ENCODE measurements at places on chromosomes 3 and 15. TPM values are rescaled to one million over a fixed set of nuclear protein-coding genes. Genes with fewer than 3 reads are reported as not detected.

The TJP1 gene
- total RNA-seq, result 63.1 TPM

The TMEM212 gene
- total RNA-seq, result 1.7 TPM

The ADGRG7 gene
- total RNA-seq, result 2.9 TPM

The IQCF5 gene
- total RNA-seq, result 18.3 TPM

The LRRC3B gene
- total RNA-seq, result 9.6 TPM

The CFAP100 gene
- total RNA-seq, result 3.4 TPM

The AMOTL2 gene
- 174 TPM for total RNA-seq

The FAN1 gene
- 25.0 TPM for total RNA-seq

The GOLGA6C gene
- total RNA-seq, result not detected

The RASGRP1 gene
- 4.6 TPM for total RNA-seq

The KLHL6 gene
- 4.3 TPM for total RNA-seq

The CYP1A2 gene
- total RNA-seq, result 0.96 TPM

The SMCO1 gene
- not detected for total RNA-seq

The CCR4 gene
- 2.9 TPM for total RNA-seq

The GHSR gene
- total RNA-seq, result 1.4 TPM

The PIGZ gene
- 9.4 TPM for total RNA-seq

The TXNRD3 gene
- 19.3 TPM for total RNA-seq

The TMCO5A gene
- 5.3 TPM for total RNA-seq

The GNB4 gene
- total RNA-seq, result 102 TPM

The CORO2B gene
- 0.72 TPM for total RNA-seq

The BTBD1 gene
- 65.5 TPM for total RNA-seq

The LRRC31 gene
- not detected for total RNA-seq

The SRP14 gene
- 153 TPM for total RNA-seq

The ITGA11 gene
- 84.5 TPM for total RNA-seq

The CLDN11 gene
- 1.7 TPM for total RNA-seq

The SI gene
- total RNA-seq, result 0.24 TPM

The CISH gene
- 5.5 TPM for total RNA-seq

The TPRG1 gene
- total RNA-seq, result 13.5 TPM

The SOX2 gene
- total RNA-seq, result 2.2 TPM

The FGD5 gene
- 10.1 TPM for total RNA-seq

The CFAP20DC gene
- 9.4 TPM for total RNA-seq

The ADCY5 gene
- 48.2 TPM for total RNA-seq

The CLEC3B gene
- total RNA-seq, result 18.3 TPM

The SH2D7 gene
- total RNA-seq, result 0.24 TPM

The CAMKV gene
- 0.72 TPM for total RNA-seq

The STRA6 gene
- total RNA-seq, result 35.6 TPM

Data from umbilical cord (tissue), 2 donors.